ENCODE measurements at places on chromosomes 4 and X. TPM values are rescaled to one million over a fixed set of nuclear protein-coding genes. Genes with fewer than 3 reads are reported as not detected.

GRCh38 chr4:78581618-78582017 lies 30.0 kb downstream of the ANXA3 start:
- no peak for DNase-seq

Gene ODAPH
- polyA plus RNA-seq = 0.04 TPM

- DNase-seq = no peak
Measured at GRCh38 chr4:36152735-36153134, 91.6 kb downstream of the ARAP2 start.

Gene TRAPPC2
- polyA plus RNA-seq = 4.7 TPM

Gene F11
- polyA plus RNA-seq = 0.08 TPM

GRCh38 chr4:106238820-106239420 lies 77.1 kb downstream of the TBCK start:
- no peak for DNase-seq

Gene PCDH10
- polyA plus RNA-seq = 0.05 TPM

- no peak for DNase-seq
Measured at GRCh38 chr4:180041576-180041975, 2201.6 kb upstream of the TENM3 start.

All from psoas muscle (tissue), 8 donors.